Activated CD4-positive, CD25-positive, alpha-beta regulatory T cell treated with anti-CD3 and anti-CD28 coated beads, Interleukin-2, amount 50 U/mL, for 24 hours (primary cell): ENCODE measurements at places on chromosomes 12 and 14.

DNA sequence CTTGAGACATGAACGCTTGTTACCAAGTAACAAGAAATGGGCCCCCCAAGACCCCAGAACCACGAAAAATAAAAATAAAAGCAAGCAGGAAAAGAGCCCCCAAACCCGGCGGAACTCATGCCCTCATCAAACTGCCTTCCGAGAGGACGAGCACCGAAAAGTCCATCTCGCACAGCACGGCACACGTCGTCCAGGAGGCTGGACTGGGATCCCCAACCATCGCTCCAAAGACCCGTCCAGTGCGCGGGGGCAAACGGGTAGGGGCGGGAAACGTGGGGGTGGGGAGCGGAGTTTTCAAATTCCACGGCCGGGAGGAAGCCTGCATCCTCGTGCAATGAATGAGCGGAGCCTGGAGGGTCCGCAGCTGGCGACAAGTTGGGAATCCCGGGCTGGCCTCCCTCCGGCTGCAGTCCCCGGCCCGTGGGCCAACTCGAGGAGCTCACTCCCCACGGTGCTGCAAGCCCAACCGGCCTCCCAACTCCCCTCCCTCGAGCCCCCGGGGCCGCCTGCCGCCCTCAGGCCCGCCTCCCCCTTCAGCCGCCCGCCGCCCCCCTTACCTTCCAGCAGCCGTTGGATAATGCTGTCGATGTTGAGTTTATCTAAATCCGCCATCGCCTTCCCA is 484 bp downstream of the PPP1CC start:
- ATAC-seq: peak; percentile 4

DNA sequence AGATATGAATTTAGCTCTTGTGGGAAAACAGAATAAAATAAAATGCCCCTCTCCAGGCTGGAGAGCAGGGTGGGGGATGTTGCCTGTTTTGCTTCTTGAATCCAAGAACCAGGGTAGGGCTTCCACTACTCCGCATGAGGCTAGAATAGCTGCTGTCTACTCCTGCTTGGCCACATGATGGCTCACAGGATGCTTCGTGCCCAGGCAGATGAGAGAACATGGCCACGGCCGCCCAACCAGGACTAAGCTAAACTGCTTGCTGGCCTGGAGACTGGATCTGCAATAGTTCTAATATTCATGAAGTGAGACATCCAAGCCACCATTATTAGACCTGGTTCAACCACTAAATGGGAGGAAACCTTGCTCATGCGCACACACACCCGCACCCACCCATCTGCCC is 122.2 kb upstream of the METAP2 start:
- no peak for ATAC-seq

DNA sequence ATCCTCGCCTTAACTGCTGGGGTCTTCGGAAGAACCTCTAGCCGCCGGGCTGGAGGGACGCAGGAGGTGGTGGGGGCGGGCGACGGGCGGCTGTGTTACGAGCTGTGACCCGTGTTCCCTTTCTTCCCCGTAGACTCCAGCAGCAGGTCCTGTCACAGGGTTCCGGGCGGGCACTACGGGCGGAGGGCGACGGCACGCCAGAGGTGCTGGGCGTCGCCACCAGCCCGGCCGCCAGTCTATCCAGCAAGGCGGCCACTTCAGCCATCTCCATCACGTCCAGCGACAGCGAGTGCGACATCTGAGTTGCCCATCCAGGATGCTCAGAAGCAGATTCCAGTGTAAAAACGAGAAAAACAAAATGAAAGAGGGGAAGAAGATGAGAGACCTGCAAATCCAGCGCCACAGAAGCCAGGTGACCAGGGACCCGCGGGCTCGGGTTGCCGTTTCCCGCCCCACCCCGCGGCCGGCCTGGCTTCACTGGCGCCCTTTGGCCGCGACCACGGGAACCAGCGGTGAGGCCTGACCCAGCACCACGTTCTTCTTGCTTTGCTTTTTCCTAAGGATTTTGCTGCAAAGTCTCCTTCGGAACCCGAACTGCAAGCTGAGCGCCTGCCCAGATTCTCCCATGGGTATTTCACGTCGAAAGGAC is 2.1 kb downstream of the SIX6 start:
- ATAC-seq: no peak

- ATAC-seq: no peak
Measured at GRCh38 chr12:68139001-68139400, 20.5 kb downstream of the IFNG start.

DNA sequence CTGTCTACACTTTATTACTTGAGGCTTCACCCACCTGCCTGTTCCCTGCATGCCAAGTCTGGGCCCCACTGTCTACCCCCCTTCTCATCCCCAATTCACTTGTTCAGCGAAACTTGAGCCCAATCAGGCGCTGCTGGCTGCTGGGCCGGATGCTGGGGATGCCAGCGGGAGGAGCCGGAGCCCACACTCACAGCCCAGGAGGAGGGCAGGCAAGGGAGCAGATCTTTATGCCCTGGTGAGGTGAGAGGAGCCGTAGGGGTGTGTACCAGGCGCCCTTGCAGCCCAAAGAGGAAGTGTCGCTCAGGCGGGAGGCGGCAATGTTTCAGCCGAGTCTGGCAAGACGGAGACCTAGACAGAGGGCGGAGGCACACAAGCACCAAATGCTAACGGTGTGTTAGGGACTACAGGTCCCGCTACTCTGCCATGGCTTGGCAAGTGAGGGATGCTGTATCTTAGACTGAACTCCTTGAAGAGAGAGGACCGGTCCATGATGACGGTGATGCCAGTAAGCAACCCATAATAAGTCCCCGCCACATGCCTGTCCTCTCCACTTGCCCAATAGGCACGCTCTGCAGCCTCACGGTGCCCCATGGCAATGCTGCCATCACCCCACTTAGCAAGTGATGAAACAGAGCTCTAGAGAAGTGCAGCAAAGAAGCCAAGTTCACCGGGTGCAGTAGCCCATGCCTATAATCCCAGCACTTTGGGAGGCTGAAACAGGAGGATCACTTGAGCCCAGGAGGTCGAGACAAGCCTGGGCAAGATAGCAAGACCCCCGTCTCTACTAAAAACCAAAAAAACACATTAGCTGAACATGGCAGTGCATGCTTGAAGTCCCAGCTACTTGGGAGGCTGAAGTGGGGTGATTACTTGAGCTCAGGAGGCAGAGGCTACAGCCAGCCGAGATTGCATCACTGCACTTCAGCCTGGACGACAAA is 41.6 kb downstream of the LRRC74A start:
- ATAC-seq: no peak

DNA sequence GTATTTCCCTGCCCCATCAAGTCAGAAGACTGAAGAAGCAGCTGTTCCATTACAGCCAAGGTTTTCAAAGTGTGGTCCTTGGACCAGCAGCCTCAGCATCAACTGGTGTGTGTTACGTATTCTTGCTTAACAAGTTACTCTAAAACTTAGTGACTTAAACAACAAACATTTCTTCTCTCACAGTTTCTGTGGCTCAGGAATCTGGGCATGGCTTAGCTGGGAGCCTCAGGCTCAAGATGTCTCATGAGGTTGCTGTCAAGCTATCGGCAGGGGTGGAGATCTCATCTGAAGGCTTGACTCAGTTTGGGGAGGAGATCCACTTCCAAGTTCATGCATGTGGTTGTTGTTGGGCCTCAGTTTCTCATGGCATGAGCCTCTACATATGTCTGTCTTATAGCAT is 174.5 kb downstream of the KTN1 start:
- ATAC-seq: no peak

GRCh38 chr12:108109504-108109903 is 19.6 kb upstream of the WSCD2 start:
- ATAC-seq: no peak

- no peak for ATAC-seq
Measured at GRCh38 chr12:19740472-19741131, 301.3 kb downstream of the AEBP2 start.

DNA sequence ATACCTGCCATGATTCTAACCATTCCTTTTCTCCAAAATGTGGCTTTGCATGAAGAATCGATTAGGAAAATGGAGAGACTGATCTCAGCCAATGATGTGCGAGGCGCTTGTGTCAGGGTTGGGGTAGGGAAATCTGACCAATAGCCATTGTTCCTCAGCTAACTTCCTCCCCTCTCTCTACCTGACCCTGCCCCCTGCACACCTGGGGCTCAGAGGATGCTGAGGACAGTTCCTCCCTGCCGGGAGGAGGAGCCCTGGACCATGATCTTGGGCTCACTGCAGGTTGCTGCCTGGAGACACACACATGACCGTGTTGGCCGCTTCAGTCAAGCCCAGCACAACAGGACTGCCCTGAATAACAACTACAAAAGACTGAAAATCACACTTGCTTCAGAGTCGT is 119.8 kb upstream of the SFSWAP start:
- no peak for ATAC-seq

DNA sequence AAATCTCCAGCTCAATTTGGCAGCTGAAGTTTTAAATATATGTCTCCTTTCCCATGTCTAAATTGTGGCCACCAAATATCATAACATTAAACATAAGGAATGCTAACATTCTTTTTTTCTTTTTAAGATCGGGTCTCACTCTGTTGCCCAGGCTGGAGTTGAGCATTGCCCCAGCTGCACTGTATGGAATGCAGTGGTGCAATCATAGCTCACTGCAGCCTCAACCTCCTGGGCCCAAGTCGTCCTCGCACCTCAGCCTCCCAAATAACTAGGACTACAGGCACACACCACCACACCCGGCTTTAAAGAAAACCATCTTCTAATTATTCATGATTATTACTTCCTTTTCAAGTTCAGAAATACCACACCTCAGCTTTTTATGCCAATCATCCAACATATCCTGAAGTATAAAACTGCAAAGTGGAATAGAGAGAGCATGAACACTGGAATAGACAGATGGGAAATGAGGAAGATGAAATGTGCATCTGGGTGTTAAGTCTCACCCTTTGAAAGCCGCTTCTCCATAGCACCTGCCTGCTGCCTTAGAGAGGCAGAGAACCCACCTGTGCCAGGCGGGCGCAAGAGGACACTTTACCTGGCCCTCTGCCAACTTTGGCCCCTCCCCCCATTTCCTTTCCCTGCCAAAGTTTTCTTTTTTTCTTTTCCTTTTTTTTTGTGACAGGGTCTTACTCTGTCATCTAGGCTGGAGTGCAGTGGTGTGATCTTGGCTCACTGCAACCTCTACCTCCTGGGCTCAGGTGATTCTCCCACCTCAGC is 2.8 kb upstream of the EML1 start:
- no peak for ATAC-seq

GRCh38 chr14:33165144-33165925 is 226.7 kb downstream of the NPAS3 start:
- ATAC-seq: no peak

- peak; percentile 6 for ATAC-seq
Measured at GRCh38 chr12:53082637-53083175, 3.5 kb upstream of the SPRYD3 start.

DNA sequence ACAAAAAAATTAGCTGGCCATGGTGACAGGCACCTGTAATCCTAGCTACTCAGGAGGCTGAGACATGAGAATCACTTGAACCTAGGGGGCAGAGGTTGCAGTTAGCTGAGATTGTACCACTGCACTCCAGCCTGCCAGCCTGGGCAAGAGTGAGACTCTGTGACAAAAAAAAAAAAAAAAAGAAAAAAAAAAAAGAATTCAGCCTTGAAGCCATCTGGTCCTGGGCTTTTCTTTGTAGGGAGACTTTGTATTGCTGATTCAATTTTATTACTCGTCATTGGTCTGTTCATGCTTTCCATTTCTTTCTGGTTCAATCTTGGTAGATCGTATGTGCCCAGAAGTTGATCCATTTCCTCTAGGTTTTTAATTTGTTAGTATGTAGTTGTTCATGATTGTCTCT is 243.1 kb downstream of the RAD51B start:
- no peak for ATAC-seq

- ATAC-seq: no peak
Measured at GRCh38 chr12:114431902-114432301, 26.0 kb upstream of the TBX5 start.

DNA sequence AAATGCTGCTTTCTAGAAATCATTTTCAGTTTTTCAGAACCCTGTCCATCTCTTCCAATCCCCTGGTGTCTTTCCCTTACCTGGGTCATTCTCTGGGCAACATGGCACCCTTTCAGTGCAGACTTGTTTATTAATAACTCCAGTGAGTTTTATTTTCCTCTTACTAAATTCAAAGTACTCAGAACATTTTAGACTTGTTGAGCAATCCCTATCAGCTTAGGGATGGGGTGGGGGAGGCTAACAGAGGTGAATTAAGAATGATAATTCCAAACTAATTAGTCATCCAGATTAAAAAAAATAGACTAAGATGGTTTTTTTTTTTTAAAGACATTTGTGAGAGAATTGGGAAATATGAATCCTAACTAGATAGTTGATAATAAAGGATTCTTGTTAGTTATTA is 10.7 kb downstream of the GPRC5A start:
- no peak for ATAC-seq

DNA sequence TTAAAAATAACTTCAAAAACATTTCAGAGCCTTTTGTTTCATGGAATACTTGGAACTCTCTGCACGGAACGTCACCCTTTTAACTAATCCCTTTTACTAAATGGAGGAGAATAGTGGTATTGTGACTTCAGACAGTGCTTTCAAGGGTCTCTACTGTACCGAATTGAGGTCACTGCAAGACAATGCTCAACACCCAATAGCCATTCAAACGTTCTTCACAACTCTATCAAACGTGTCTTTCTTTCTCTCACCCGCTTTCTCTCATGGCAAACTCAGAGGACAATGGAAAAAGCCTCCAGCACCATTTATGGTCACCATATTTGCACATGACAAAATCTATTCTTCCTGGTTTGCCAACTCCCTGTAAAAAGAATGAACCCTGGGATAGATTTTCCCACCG is 132.1 kb upstream of the SOX5 start:
- no peak for ATAC-seq

DNA sequence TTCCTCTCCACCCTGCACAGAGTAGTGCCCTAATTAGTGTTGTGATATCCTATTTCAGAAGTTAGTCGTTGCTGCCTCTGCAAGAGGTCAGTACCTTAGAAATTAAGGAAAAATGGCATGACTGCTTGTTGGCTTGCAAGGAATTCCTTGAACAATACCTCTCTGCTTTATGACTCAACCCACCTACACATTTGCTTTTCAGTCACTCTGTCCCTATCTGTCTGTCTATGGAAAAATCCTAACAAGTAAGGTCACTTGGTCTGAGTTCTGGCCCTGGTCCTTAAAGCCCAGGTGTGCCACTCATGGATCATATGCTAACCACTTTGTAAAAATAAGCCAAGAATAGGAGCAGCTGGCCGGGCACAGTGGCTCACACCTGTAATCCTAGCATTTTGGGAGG is 116.4 kb upstream of the ATF1 start:
- ATAC-seq: no peak

GRCh38 chr12:12645485-12645884 is 33.8 kb downstream of the CREBL2 start:
- ATAC-seq: peak; percentile 73

GRCh38 chr12:46390881-46391280 is 18.3 kb upstream of the SLC38A2 start:
- ATAC-seq: no peak

- ATAC-seq: peak; percentile 39
Measured at GRCh38 chr14:52314595-52315354, 663 bp downstream of the PTGER2 start.

DNA sequence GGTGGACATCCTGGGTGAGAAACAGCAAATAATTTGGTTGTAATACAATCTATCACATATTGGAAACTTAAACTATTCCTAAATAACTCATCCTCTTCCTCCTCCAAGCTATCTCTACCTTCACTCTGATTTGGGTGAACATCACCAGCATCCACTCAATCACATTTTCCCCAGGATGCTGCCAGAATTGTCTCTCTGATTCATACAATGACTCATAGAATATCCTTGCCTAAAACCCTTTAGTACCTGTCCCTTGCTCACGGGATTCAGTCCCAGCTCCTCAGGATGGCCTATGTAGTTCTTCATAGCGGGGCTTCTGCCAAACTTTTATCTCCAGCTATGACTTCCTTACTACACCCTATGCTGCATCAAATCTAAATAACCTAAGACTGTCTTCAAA is 146.8 kb downstream of the EMP1 start:
- no peak for ATAC-seq

- no peak for ATAC-seq
Measured at GRCh38 chr12:24551163-24551786, 397.6 kb downstream of the BCAT1 start.
